ENCODE measurements at places on chromosomes 4 and X. TPM values are rescaled to one million over a fixed set of nuclear protein-coding genes. Genes with fewer than 3 reads are reported as not detected.

Gene ITM2A
- polyA plus RNA-seq, result 571 TPM

Gene THOC2
- polyA plus RNA-seq, result 54.6 TPM

Gene MAGEC1
- polyA plus RNA-seq, result not detected

Gene DCAF4L1
- polyA plus RNA-seq, result not detected

Gene TECRL
- polyA plus RNA-seq, result not detected

Gene UGT2A3
- polyA plus RNA-seq, result not detected

GRCh38 chrX:132958091-132958703 lies at the start of gene HS6ST2:
HS6ST2 (minus strand) TSS chrX:132958629.
- no peak for DNase-seq

GRCh38 chrX:81259714-81260395 lies 58.0 kb downstream of the SH3BGRL start:
- no peak for DNase-seq

GRCh38 chrX:16114611-16115010 lies 8.8 kb upstream of the GRPR start:
- no peak for DNase-seq

GRCh38 chrX:72050011-72050410 lies 81.7 kb downstream of the RTL5 start:
- no peak for DNase-seq

- no peak for DNase-seq
Observed at GRCh38 chr4:18134111-18134510, 112.6 kb upstream of the LCORL start.

- no peak for DNase-seq
Observed at GRCh38 chrX:11272290-11272689, 20.9 kb upstream of the AMELX start.

GRCh38 chrX:12614266-12614665 lies 176.9 kb upstream of the PRPS2 start:
- no peak for DNase-seq

DNA sequence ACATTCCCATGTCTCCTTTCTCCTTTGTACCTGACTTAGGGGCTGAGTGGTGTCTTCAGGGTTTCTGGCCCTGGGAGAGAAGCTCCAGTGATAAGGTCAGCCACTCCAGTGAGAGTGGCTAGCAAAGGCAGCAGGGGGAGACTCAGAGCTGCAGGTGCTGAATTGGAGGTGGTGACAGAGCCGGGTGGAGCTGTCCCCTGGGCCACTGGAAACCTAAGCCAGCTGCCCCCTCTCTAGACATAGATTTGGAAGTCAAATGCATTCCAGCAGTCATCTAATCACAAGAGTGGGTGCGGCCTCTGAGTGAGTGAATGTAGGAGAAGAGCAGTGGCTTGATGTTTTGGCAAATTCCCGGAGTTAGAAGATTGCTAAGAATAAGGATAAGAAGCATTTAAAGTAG lies 28.5 kb downstream of the TRIM2 start:
- no peak for DNase-seq

GRCh38 chr4:74039315-74039763 lies 850 bp upstream of the CXCL3 start:
- no peak for DNase-seq
